ENCODE measurements at places on chromosomes 1 and 21.

GRCh38 chr1:237145379-237146135 is 103.6 kb downstream of the RYR2 start:
- DNase-seq: no peak

DNA sequence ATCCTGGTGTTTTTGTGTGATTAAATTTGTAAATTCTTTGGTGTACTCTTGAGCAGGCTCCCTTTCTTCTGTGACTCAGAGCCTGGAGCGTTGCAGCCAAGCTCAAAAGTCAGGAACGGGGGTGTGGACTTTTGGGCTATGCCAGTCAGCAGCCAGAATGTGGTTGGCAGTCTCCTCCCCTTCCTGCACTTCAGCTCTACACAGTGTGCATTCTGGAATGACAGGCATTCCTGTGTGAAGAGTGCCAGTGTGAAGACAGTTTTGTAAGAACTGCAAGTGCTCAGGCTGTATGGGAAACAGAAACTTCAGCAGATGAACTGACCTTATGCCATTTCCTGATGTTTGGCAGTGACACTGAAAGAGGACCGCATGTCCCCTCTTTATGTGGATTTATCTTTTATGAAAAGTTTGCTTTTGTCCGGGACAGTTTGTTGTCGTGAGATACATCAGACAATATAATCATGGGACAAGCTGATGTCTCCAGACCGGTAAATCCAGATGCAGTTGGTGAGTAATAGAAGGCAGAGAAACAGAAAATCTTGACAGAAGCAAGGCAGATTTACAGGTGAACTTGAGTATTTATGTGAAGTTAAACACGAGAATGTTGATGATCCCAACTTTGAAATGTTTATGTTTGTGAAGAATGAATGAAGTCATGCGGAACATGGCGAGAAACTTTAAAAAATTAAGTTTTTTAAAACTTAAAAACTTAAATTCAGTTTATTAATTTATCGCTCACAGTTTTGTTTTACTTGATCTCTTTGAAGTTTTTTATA is 67.7 kb upstream of the RCC1 start:
- DNase-seq: no peak

DNA sequence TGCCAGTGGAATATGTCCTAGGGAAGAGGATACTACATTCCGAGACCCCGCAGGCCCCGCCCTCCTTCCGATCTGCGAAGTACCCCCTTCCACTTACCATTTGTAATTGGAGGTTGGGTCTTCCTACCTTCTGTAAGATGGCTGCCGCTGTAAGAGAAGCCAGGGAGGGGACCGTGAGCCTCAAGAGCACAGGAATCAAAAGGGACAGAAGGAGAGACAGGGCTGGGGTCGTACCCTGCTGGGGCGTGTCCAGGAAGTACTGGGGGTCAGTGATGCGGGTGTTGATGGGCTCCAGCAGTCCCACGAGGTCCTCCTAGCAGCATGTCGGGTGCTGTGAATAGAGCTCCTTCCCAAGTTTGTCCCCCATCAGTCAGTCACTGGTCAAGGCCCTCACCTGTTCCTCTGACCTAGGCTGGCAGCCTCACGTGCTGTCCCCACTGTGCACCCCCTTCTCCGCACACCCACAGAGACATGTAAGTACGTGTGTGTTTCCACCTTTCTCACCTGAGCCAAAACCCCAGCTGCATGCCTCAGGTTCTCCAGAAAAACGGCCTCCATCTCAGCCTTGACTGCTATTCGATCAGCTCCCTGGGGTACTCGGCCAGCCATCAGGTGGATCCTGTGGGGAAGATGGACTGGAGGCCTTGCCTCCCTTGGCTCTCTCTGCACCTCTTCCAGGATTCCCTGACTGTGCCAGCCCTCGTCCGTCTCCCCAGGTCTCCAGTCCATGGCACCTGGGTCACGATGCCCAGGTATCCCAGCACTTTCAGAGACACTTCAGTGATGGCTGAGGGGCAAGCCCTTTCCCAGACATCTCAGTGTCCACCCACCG is 1.8 kb downstream of the HYI start:
- no peak for DNase-seq

DNA sequence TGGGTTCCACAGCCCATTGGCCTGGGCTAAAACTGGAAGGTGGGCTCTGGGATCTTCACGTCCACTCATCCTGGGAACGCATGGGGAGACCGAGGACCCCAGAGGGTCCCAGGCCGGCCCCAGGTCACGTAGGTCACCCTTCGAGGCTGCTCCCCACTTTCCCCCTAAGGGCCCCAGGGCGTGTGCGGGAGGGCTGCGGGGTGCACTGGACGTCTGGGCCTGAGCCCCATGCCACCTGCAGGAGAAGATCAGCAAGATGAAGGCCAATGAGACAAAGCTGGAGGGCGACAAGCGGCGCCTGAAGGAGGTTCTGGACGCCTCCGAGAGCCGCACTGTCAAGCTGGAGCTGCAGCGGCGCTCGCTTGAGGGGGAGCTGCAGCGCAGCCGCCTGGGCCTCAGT is 12.5 kb downstream of the MFAP2 start:
- no peak for DNase-seq

- DNase-seq: no peak
These were observed 14.0 kb downstream of the NES start for GRCh38 chr1:156663178-156663577.

- no peak for DNase-seq
These were observed 16.2 kb downstream of the PI4KB start for GRCh38 chr1:151311011-151311410.

DNA sequence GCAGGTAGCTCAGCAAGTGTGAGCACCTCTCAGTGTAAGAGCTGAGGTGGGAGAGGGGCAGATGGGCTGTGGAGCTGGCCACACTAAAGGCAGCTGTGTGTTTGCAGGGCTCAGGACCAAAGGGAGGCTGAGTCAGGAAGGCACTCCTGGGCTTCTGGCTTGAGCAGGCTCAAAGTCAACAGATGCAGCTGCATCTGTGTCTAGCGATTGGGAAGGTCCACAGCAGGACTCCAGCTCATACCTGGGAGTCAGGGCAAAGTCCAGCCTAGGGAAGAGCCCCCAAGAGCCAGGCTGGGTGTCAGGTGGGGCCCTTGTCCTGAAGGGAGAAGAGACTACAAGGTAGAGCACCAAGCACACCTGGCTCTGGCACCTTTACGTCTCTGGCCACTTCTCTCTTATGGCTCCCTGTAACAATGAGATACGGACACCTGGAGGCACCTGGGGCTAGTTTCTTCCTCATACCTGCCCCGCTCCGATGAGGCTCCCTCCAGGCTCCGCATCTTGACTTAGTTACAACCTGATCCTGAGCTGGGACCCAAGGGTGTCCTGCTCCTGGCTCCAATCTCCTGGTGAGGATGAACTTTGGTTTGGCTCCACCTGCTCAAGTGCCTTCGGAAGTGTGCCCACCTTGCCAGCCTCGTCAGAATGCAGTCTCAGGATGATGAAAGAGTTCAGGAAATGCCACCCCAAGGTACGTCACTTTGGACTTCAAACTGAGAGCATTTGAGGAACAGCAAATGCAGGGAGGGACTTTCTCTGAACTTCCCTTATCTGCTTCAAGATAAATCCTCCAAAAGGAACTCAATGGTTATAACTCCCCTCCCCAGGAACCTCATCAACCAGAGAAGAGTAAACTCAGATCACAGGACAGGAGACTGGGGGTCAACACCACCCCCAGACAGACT is 21.5 kb upstream of the SLC2A1 start:
- DNase-seq: no peak
